GM12891 (cell line): ENCODE measurements at places on chromosomes 2 and 18.

GRCh38 chr2:237154884-237155851 is 69.5 kb downstream of the COPS8 start:
- no peak for DNase-seq

DNA sequence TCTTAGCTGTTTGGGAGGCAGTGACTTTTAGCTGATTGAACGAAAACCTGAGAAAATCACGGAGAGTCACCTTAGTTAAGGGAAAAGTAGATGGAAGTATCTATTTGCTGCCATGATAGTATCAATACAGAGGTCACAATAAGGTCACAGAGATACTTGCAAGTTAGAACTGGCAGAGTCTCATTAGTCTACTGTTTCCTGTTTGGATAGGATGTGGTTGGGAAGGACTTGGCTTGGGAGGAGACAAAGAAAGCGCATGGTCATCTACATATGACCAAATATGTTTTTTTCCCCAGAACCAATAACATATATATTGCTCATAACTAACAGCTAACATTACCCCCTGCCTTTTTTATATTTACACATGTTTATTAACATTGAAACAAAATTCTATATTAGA is 78.4 kb upstream of the AQP4 start:
- DNase-seq: no peak

DNA sequence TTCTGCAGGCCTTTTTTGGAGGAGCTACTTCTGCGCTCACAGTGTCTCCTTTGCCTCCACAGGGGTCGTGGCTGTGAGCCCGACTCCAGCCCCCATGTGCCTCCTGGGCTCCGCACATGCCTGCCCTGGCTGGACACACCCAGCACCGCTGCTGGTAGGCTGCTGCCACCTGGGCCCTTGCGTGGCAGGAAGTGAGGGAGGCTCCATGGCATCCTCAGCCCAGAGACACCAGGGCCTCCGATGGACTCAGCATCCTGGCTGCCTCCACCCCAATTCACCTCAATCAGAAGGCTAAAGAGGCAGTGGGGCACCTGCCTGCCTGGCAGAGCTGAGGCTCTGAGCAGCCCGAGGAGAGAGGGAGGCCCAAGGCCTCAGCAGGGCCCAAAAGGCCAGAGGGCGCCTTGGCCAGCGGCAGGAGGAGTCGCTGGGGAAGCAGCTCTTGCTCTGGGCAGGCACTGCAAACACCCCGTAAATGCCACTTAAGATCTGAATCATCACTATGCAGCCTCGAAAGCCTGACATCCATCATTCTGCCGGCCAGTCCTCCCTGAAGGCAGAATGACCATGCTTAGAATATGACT is 68.3 kb upstream of the OTOS start:
- no peak for DNase-seq

DNA sequence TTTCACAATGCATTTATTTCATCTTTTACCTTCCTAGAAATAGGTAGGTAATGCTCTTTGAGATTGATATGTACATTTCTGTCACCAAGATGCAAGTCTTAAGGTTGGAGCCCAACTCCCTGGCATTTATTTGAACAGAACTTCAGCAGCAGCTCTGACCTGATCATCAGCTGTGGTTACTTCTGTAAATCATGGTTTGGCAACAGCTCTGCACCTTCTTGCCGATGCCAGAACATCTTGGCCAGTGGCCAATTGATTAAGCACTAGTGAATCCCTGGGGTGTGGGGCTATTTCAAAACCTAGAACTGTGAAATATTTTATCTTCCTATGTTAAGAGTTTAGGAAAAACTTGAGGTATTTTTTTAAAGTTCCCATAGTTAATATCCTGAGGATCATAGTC is 124.8 kb upstream of the NYAP2 start:
- no peak for DNase-seq

GRCh38 chr2:190469771-190470170 is 61.6 kb downstream of the MFSD6 start:
- no peak for DNase-seq

DNA sequence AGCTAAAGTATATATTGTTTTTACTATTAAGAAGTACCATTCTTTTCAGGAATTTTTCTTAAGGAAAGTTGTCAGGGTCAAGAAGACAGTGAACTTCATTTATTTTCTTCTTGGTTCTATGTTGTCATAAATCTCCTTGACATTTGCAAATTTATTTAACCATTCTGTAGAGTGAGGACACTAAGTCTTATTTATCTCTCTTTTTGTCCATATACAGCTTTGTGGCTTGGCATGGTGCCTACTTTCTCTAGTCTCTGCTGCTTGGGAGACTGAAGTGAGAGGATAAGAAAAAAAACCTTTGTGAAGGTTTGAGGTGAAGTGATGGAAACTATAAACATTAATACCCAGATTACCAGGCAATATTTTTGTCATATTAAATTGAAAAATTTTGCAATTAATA is 1389.4 kb downstream of the SUCLG1 start:
- no peak for DNase-seq

DNA sequence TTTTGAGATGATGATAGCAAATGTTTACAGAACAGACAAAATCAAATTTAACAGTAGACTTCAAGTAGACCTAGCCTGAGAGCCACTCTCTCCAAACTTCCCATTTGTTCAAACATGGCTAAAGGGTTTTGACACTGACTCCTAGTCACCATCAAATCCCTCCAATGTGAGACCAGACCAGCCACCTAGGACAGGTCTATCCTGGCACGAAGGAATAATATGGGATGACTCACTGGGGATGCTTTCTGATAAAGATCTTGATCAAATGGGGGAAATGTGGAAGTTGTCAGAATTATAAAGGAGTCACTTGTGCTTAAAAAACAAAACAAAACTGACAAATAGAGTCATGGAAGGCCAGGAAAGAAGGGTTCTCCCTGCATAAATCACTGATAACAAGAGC is 95.7 kb downstream of the EDAR start:
- DNase-seq: no peak

- no peak for DNase-seq
Measured at GRCh38 chr18:76528477-76529432, 33.7 kb upstream of the ZNF516 start.

- no peak for DNase-seq
Measured at GRCh38 chr18:79918615-79919011, 32.8 kb downstream of the SLC66A2 start.

- no peak for DNase-seq
Measured at GRCh38 chr2:130996691-130997090, 96.6 kb downstream of the FAM168B start.

DNA sequence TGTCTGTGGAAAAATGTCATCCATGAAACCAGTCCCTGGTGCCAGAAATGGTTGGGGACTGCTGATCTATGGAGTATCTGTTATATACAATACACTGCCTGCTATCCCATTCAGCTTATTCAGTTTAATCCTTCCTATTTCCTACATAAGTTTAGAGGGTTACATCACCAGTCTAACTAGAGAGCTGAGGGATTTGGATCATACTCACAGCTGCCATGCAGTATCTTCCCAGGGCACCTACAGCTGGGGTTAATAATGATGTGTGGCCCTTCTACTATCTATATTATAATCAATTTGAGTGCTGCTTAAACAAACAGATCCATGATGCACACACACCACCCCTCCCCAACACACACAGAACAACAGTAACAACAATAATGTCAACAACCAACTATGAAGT is 524.0 kb downstream of the LRRTM4 start:
- no peak for DNase-seq

DNA sequence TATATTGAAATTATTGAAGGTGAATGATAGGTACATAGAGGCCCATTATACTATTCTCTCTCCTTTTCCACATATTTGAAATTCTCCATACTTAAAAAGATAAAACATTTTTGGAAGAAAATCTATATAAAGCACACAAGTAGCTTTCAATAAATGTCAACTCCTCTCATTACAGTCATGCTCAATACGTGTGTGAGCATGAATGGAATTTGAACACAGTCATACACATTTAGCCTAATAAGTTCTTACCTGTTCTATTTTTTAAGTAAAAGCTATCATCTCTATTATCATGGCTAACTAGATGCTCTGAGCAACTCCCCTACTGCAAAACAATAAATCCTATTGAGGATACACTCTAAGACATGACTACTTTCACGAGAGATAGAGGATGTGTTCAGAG is 41.9 kb upstream of the SPATS2L start:
- no peak for DNase-seq

DNA sequence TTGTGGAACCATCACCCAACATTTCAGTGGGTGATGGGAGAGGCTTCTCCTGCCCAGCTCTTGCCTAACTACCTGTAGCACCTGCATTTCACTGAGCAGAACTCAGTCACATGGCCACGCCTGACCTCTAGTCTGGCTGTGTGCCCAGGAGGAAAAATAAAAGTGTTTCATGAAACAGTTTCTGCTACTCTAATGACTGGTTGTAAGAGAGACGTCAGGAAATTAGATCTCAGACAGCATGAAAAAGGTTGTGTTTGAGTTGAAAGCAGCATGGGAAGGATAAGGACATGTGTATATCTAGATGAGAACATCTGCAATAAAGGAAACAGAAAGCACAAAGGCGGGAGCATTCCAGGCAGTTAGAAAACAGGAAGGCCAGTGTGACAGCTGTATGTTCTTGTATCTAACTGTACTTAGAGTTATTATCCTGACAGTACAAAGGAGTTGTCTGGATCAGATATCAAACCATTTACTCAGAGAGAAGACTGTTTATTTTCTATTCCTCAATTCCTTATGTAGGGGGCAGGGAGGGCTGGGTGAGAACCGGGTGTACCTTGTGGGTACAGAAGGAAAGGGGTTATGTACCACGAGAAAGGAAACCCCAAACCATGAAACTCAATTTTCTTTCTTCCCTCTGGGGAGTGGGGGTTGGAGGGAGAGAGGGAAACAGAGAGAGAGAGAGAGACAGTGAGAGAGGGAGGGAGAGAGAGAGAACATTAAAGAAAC is 307.4 kb upstream of the VWC2L start:
- no peak for DNase-seq

GRCh38 chr2:38149531-38149930 is 73.6 kb upstream of the CYP1B1 start:
- DNase-seq: no peak

GRCh38 chr2:194346193-194346592 is 1310.8 kb upstream of the SLC39A10 start:
- no peak for DNase-seq

DNA sequence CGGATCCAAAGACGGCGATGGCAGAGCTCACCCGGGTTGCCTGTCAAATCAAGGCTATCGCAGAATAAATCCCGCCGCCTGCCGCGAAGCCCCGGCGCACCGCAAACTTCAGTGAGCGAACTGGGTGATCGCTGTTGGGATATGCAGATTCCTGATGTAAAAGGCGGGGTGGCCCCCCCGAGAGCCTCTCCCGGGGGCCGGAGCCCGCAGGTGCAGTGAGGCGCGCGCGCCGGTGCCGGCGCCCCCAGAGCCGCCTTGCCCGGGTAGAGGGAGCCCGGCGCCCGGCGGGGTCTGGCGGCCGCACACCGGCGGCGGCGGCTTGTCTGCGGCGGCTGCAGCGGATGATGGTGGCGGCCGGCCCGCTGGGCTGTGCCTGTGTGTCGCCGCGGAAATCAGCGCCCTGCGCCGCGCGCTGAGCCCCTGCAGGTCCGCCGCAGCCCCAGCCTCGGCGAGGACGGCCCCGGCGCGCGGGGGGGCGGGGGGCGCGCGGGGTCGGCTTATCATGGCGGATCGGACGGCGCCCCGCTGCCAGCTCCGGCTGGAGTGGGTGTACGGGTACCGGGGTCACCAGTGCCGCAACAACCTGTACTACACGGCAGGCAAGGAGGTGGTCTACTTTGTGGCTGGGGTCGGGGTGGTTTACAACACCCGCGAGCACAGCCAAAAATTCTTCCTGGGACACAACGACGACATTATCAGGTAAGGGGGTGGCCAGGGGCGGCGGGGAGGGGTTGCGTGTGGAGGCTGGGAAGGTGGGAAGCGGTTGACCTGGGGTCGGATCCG is 1.3 kb downstream of the EML6 start:
- DNase-seq: no peak

DNA sequence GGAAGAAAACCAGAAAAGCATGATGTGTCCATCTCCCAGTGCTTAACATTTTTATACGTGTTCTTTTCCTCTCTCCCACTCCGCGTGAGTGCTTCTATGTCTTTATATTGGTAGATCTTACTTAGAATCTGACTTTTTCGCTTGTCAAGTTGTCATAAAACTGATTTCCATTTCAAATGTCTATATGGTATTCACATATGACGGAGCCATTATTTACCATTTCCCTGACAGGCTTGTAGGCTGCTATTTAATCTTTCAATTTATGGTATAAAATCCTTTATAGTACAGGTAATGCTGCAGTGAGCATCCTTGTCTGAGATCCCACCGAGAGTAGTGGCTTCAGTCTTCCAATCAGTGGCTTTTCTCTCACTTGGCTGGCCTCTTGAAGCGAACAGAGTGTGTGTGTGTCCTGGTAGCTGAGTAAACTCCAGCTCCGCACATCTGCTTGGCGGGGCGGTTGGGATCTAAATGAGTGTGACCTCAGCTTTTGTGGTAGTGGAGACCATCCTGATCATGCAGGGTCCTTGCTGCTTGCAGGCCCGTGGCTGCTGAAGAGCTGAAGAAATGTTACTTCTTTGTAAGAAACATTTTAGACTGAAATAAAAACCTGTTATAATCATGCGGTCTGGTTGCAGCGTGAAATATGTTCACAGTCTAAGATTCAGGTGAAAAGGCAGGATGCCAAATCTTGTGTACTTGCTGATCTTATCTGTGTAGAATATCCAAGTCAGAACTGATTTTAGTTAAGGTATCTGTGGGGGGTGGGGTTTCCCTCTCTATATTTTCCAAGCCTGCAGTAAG is 40.2 kb downstream of the INPP4A start:
- DNase-seq: no peak

DNA sequence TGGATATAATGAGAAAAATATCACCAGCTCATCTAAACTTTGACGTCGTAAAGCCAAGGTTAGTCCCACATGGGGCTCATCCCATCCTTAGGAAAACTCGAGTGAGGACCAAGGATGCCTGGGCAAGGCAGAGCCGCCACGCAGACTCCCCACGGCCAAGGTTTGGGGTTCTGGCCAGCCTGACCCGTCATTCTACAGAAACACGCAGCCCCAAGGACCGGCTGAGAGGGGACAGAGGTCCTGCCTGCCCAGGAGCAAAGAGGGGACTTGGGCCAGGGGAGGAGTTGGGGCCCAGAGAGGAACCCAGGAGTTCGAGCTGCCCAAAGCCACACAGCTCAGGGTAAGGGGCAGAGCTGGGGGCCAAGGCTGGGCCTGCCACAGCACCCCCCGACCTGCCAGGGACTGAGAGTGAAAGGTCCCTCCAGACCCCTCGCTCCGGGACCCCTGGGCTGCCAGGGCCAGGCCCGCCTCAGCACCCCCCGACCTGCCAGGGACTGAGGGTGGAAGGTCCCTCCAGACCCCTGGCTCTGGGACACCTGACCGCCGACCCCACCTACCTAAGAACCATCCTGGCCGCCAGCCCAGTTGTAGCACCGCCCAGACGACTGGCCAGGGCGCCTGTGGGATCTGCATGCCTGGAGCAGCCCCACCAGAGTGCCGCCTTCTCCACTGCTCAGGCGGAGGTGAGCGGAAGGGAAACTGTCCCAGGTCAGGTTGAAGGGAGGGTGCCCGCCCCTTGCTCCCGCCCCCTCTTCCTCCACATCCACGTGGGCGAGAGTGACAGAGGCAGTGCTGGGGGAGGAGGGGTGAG is at the start of gene PDCD1:
Gene PDCD1, minus strand, starts transcription at position 689 of the 811 bp plus-strand sequence. Its CDS starts 56 bp downstream, at position 633.
- DNase-seq: peak; percentile 92
